Stimulated activated CD8-positive, alpha-beta memory T cell treated with anti-CD3 and anti-CD28 coated beads, Interleukin-4, amount 100 ng/mL, for 1 hour (primary cell): ENCODE measurements at places on chromosomes 6 and 20.

- no peak for DNase-seq
Observed at GRCh38 chr6:113558431-113558830, 298.7 kb upstream of the MARCKS start.

DNA sequence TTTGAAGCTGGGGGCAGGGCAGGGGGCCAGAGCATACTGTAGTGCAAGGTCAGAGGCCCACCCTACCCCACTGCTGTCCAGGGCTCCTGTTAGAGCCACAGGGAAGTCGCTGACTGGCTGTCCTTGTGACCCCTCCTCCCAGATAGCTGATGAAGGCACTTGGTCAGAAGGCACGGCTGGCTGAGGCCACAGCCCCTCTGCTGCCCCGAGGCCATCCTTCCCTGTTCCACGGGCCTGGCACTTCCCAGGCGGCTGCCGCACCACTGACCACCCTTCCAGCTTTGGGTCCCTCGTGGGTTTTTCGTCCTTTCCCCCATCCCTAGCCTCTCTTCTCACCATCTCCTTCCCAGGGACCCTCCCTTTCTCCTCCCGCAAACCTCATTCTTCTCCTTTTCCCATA, 9.2 kb upstream of the EMILIN3 start:
- DNase-seq = no peak

GRCh38 chr6:13668291-13668928, 43.2 kb downstream of the RANBP9 start:
- DNase-seq = no peak

- DNase-seq = no peak
Observed at GRCh38 chr6:168712993-168713392, 272.0 kb downstream of the SMOC2 start.

- DNase-seq = no peak
Observed at GRCh38 chr20:22496817-22497216, 87.6 kb downstream of the FOXA2 start.

DNA sequence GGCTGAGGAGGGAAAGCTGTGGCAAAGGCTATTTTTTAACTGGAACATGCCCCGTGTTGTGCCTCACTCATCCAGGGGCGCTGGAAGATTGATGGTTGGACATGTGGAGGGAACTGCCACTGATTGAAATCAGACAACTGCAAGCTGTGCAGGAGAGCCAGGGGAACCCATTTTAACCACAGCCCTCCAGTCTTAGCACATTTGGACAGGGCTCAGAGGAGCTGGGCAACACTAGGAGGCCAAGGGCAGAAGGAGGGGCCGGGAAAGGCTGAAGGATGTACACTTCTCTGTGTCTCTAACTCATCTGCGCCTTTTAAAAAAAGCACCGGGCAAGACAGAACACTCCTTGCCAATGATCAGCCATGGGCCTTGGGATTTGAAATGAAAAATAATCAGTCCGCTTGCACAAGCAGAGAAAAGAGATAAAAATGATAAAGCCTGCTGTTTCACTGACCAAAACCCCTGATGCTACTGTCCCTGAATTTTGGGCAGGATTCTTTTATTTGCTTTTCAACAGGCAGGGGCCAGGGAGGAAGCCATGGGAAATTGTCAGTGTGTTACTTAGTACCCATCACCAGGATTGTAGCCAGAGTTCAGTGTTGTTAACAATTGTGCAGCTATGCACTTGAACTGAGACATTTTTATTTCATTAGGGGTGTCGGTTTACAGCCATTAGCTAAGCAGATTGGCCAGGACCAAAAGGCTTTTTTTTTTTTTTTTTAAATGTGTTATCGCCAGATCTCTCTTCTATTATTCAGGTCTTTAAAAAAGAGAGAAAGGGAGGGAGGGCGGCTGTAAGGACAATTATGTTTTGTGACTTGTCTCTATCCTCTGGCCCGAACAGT, 109.3 kb upstream of the EYA4 start:
- no peak for DNase-seq

DNA sequence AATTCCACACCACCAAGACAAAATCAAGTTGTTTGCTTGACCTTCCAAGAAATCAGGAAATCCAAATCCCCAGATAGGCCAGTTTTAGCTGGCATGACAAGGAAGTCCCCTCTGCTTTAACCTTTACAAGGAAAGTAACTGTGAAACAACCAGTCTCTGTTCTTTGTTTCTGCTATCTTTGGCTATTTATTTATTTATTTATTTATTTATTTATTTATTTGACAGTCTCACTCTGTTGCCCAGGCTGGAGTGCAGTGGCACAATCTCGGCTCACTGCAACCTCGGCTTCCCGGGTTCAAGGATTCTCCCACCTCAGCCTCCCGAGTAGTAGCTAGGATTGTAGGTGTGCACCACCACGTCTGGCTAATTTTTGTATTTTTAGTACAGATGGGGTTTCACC, 14.5 kb upstream of the GMNN start:
- no peak for DNase-seq

- DNase-seq = no peak
Observed at GRCh38 chr6:49923826-49924225, 40.1 kb downstream of the DEFB114 start.

- DNase-seq = no peak
Observed at GRCh38 chr6:158071121-158072082, 89.7 kb downstream of the SYNJ2 start.

DNA sequence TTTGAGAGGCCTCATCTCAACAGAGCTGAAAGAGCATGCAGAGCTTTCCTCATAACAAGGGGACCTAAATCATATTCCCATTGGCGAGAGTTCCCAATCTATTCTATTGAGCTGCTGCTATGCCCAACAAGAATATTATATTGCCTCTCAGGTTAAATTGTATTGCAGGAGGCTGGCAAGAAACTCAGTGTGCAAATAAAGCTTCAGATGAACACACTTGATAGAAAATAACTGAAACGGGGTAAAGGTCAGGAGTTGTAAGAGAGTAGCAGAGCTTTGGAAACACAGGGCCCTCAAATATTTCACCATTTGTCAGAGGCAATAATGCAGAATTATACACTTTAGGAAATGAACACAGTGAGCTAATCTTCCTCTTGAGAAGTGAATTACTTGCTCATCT, 364.3 kb upstream of the SPTLC3 start:
- no peak for DNase-seq

DNA sequence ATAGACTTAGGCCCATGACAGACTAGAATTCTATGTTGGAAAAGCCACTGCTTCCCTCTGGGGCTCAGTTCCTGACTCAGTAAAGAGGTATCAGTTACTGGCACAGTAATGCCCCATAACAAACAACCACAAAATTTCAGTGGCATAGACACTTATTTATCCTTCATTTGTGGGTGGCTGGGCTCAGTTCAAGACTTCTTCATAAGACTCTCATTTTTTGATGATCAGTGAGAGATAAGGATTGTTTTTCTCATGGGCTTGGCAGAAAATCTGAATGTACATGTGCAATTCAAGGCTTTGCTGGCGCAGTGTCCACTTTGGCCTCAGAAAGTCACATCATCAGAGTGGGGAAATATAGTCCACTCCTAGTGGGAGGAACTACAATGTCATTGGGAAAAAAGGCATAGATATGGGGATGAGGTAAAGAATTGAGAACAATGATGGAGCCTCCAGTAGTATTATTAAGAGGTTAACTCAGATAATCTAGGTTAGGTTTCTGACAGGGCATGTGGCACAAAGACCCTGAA, 384.6 kb upstream of the FLRT3 start:
- DNase-seq = no peak

GRCh38 chr20:38123021-38123587, 42.0 kb downstream of the TGM2 start:
- DNase-seq = no peak

DNA sequence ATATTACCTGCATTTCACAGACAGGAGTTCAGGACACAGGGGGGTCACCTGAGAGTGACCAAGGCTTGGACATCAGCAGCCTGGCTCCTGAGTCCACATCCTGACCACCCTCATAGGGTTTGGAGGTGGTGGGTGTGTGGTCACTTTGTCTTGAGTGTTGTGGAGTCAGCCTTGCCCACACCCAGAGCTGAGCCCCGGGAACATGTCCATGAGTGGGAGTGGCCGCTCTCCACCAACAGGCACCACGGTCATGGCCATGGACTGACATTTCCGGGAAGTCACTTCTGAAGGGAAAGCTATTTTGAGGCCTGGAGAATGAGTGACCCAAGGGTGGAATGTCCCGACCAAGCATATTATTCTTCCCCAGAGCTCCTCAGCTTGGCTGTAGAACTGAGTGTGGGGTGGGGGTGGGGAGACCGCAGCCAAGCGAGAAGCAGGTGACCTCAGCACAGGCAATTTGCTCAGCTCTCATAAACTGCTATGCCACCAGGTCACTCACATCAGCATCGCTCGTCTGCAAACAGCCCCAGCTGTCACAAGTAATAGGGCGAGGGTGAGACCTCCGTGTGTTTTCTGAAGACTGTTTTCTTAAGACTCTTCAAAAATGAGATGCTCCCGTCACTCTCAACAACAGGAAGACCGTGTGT, 348.6 kb upstream of the CDH4 start:
- no peak for DNase-seq

DNA sequence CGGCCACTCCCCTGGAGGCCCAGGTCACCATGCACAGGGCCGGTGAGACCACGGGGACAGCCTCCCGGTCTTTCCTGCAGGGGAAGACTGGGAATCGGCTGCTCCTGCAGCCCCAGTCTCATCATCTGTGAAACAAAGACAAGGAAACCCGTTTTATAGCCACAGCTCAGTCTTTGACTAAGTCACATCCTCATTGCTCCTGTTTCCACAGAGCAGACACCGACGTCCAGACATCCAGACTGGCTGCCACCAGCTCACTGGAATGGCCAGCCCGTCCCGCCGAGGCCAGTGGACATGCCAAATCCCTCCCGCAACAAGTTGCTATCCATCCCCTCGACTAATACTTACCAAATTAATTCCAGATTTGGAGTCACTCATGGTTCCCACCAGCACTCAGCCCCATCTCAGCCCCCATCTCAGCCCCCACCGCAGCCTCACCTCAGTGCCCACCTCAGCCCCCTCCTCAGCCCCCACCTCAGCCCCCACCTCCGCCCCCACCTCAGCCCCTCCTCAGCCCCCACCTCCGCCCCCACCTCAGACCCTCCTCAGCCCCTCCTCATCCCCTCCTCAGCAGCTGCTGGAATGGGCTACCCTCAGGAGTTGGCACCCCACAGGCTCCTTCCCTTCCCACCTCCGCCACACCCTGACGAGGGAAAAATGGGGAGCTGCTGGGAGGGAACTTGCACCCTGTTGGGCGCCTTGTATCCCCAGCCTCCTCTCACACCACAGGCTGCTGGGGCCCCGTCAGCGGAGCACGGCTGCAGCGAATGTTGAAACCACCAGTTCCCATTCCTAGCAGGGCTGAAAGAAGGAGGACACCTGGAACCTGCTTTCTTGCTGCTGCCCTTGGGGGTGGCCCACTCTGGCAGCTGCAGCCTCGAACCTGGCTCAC, 48.7 kb downstream of the YTHDF1 start:
- no peak for DNase-seq

DNA sequence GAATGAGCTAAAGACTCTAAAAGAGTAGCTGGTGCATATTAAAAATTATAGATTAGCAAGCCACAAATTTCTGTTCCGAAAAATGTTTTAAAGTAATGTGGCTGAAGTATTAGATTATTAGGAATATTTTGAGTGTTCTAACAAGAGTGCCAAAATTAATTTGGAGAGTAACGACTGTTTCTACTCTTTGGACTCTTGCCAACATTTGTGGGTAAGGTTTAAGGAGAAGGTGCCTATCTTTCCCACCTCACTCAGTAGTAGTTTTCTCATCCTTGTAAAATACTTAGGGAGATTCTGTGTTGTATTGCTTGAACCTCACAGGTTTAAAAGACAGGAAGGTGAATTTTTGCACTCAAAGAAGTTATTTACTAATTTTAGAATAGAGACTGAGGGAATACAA, 5.0 kb downstream of the HSF2 start:
- no peak for DNase-seq
